ENCODE measurements at places on chromosomes 5 and 9. TPM values are rescaled to one million over a fixed set of nuclear protein-coding genes. Genes with fewer than 3 reads are reported as not detected.

CAPSL gene
- polyA plus RNA-seq: 2.0 TPM

PRLR gene
- 3.6 TPM for polyA plus RNA-seq

DNA sequence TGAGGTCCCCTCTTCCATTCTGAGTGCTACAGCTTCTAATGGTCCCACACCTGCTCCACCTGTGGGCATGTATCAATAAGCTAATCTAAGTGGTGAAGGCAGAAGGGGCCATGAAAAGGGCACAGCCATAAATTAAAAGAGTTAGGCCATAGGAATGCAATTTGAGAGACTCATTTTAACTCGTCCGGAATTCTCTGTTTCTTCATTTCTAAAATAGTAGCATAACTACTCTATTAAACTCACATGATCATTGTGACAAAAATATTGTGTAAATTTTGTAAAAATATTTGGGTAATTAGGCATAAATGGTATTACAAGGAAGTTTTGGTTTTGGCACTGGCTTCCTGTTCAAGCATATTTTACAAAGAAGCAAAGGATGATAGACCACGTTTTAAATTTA is 103.1 kb upstream of the TXNDC8 start:
- DNase-seq: no peak

DNA sequence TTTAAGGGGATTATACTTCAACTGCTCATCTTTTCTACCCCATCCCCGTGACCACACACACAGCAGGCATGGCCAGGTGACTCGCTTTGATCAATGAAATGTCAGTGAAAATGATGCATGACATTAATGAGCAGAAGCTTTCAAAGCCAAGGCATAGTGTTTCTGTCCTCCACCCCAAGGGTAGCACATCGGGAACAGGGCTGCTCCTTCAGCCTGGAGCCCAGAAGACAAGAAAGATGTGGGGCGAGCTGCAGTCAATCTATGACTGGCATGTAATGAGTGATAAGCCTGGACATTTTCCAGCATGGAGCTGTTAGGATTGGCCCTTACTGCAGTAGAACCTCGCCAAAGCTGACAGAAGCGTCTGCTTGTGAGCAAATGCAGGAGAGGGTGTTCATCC is 122.6 kb upstream of the IRX2 start:
- DNase-seq: no peak

DNA sequence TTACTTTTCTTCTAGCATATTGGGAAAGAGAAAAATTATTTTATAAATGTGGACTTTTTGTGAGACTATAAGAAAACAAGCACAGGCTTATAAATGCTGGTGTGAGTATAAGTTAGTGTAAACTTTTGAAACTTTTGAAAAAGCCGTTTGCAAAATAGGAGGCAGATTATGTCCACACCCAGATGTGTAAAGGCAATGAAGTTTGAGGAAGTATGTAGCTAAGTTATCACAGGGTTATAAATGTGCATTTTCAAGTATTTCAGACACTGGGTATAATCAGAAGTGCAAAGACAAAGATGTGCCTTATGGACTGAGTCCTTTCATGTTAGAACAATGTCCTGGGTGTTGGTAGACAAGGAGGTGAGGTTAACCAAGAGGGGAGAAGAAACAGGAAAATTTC is 85.5 kb downstream of the ANXA1 start:
- no peak for DNase-seq

- DNase-seq: no peak
Measured at GRCh38 chr9:131824953-131825495, 85.1 kb upstream of the RAPGEF1 start.

GARIN3 gene
- polyA plus RNA-seq: not detected

PCDHA13 gene
- 0.15 TPM for polyA plus RNA-seq

- no peak for DNase-seq
Measured at GRCh38 chr9:73154722-73155121, 3.1 kb downstream of the ANXA1 start.

PCA3 gene
- 0.46 TPM for polyA plus RNA-seq

F2R gene
- 36.2 TPM for polyA plus RNA-seq

NKD2 gene
- polyA plus RNA-seq: 6.3 TPM

LCN9 gene
- not detected for polyA plus RNA-seq

DBH gene
- polyA plus RNA-seq: 1.4 TPM
